ENCODE measurements at places on chromosomes 2 and 18.

- no peak for DNase-seq
These were observed 46.5 kb upstream of the SESTD1 start for GRCh38 chr2:179311101-179311500.

DNA sequence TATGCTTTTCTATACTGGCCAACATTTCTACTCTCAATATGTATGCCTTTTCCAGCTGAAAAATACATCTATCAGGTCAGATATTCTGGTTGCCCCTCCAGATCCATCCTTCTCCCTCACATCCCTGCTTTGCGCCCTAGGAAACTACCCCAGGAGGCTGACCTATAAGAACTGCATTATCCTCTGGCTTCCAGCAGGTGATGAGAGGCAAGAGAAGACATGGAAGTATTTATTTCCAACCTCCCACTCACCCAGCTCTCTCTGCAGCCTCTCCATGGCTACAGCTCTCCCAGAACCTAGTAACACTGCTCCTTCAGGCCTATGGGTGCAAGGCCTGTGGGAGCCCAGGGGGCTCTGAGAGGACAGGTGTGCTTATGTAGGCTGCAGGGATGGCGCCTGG lies 42.9 kb downstream of the ARID5A start:
- no peak for DNase-seq

- no peak for DNase-seq
These were observed 93.9 kb downstream of the ACKR3 start for GRCh38 chr2:236663287-236664101.

DNA sequence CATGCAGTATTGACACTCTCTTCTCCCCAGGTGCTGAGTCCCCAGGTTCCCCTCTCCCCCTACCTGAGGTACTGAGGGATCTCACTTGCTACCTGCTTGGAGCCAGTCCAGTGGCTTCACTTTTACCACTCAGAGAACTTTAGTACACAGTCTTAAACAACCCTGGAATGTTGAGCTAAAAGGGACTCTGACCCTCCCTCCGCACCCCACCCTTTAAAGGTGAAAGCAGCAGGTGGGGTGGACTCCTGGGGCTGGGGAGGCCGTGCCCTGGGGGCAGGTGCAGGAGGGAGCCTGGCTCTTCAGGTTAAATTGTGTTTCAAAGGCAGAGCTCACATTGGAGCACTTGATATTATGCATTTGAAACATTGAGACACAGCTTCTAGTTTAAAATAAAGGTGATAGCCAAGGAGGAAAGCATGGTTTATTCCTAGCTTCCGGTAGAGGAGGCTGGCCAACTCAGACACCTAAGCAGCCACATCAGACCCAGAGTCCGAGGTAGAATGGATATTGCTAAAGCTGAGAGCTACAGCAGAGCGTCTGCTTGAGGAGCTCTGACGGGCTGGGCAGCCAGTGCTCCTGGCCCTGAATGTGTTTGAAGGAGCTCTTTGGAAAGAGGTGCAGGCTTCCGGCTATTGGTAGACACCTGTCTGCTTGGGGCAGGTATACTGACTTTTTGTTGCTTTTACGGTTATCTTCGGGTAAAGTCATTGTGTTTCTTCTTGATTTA lies 196.4 kb downstream of the AGAP1 start:
- DNase-seq, result no peak

DNA sequence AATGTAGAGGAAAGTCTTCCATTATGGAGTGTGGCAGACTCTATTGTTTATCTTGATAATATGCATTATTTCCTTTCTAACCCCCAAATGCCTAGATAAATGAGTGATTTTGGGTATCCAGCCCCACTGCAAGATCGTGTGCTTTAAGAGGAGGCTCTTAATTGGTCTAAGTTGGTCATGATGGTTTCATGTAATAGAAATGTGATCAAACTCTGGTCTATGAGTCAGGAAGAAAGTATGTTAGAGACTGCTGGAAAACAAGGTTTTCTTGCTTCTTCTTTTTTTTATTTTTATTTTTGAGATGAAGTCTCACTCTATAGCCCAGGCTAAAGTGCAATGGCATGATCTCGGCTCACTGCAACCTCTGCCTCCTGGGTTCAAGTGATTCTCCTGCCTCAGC lies 344.5 kb upstream of the TNP1 start:
- DNase-seq, result no peak

DNA sequence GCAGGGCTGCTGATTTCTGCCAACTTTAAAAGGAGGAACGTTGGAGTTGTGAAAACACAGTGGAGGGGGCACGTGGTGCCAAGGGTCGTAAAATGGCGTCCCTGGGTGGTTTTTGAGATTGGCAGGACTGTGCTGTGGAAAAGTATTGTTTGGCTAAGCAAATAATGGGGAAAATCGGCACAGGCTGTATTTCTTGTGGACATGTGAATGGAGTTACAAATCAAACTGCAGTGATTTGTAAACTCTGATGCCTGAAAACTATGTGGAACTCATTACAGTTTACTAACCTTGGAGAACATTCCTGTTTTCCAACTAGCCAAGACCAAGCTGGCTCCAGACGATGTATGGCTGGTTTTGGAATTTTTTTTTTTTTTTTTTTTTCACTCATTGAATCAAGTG lies 68.7 kb downstream of the KCTD1 start:
- DNase-seq, result no peak

DNA sequence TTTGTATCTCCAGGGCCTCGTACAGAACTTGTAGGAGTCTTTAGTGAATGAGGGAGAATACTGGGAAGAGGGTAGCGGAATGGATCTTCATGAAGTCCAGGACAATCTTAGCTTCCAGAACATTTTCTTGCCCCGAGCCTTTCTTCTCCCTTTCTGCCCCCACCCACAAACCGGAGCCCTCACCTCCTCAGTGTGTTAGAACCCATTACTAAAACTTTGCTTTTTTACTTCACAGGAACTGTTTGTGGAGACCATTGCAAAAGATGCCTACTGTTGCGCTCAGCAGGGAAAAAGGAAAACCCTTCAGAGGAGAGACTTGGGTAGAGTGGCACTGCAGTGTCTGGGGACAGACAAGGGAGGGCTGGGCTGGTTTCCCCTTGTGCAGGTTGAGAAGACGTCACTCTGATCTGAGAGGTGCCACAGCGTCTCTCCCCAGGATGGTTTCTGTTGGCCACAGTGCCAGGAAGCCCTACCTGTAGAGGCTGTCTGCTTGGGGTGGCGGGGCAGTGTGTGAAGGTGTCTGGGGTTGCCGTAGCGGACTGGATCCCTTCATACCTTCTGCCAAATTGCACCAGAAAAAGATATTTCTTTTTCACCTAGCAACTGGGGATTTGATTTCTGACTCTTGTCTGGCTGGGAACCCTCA lies 786 bp downstream of the POLE4 start:
- peak; percentile 16 for DNase-seq

DNA sequence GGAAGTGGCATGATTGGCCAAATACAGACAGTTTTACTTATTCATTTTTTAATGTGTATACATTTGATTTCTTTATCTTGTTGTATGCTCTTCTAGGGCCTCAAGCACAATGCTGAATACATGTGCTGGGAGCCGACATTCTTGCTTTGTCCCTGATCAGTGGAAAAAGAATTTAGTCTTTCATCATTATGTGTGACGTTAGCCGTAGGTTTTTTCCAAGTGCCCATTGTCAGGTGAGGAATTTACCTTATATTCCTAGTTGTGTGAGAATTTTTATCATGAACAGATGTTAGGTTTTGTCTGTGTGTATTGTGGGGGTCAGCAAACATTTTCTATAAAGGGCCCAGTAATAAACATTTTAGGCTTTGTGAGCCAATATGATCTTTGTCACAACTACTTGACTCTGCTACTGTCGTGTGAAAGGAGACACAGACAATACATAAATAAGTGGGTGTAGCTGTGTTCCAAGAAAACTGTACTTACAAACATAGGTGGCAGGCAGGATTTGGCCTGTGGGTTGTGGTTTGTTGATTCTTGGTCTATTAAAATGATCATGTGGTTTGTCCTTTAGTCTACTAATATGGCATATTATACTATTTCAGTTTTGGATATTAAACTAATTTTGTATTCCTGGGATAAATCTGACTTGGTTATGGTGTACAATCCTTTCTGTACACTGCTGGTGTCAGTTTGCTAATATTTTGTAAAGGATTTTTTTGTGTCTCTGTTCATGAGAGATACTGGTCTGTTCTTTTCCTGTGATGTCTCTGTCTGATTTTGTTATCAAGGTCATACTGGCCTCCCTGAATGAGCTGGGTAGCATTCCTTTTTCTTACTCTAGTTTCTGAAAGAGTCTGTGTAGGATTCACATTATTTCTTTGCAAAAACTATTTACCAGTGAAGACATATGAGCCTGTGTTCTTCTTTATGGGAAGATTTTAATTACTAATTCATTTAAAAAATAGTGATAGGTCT lies 132.2 kb upstream of the SMAD7 start:
- no peak for DNase-seq

GRCh38 chr18:21449367-21450290 lies 150.9 kb downstream of the ESCO1 start:
- DNase-seq, result no peak

- DNase-seq, result no peak
These were observed 5.0 kb downstream of the SP9 start for GRCh38 chr2:174339561-174340399.

GRCh38 chr2:239598011-239598731 lies 197.4 kb upstream of the HDAC4 start:
- no peak for DNase-seq

GRCh38 chr2:167940346-167940725 lies 307.1 kb downstream of the STK39 start:
- DNase-seq, result no peak

GRCh38 chr2:227511955-227512354 lies 40.0 kb downstream of the AGFG1 start:
- DNase-seq, result no peak

DNA sequence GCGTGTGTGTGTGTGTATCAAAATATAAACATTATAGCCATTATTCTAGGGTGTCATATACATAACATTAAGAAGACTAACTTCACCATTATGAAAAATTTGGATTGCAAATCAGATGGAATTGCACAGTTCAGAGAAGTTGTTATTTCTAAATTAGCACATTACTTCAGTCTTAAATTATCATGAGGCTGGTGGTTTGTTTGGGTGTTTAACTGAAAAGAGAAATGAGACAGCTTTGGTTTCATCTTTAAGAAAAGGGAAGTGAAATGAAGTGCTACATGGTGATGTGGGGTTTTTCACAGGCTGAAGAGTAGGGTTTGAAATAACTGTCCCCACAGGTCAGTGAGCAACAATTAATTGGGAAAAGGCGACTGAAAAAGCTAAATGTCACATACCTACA lies 161.2 kb upstream of the XIRP2 start:
- DNase-seq, result no peak

DNA sequence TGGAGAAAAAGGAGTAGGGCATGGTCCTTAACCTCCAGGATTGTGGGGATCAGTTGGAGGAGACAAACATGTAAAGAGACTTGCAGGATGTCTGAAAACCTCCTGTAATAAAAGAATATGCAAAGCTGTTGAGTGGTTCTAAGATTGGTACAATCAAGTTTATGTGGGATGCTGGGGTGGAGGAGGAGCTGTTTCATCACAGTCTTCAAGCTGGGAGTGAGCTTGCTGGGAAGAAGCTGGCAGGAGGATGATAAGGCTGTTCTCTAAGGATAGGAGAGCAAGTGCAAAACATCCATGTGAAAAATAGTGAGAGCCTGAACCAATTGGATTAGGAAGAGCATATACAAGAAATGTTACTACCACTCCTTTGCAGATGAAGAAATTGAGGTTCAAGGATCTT lies 161.9 kb upstream of the CRIM1 start:
- DNase-seq, result no peak

DNA sequence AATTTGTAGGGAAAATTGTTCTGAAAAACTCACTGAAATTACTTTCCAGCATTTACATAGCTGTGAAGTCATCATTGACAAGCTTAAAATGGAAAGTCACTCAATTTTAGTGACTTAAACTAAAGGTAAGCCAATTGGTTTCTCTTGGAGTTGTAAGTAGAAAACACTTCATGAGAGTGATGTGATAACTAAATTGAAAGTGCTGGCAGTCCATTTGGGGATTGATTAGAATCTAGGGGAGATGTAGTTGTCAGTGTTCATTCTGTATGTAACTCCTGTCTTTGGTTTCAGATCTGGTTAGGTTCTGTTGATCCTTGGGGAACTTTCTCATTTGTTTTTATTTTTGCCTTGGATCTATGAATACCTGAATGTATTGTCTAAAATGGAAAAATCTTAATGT lies 53.8 kb downstream of the COX7A2L start:
- DNase-seq, result no peak
